Stimulated activated CD4-positive, alpha-beta T cell treated with anti-CD3 and anti-CD28 coated beads, TNF-alpha, amount 100 ng/mL, for 24 hours (primary cell): ENCODE measurements at places on chromosomes 6 and 20.

- no peak for DNase-seq
Observed at GRCh38 chr6:34178357-34179105, 32.6 kb upstream of the GRM4 start.

DNA sequence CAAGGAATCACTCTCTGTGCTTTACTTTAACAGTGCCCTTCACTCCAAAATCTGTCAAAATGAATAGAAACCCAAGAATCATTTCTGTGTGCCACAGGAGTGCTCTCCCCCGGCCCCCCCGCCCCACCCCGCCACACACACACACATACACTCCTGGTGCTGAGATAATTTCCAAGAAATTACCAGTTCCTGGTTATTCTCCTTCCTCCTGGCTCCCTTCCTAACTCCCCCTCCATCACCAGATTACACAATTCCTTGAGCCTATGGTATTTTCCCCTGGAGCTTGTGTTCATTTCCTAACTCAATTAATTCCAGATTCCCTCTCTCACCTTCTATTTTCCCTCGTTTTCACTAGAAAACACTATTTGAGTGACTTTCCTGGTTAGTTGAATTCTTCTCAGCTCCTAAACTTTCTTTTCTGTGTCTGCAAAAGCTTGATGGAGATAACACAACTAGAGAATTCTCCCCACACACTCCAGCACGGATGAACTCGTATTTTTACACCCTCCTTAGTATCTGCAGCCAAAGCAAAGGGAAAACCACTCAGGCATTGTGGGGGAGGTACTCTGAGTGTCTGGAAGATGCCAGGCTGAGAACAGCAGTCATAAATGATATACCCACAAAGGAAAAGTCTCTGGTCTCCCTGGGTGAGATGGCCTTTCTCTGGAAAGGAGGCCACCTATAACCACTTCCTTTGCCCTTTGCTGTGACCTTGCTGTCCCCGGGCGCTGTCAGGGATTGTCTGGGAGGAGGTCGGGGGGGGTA is 1.9 kb upstream of the SLC24A3 start:
- DNase-seq, result no peak

DNA sequence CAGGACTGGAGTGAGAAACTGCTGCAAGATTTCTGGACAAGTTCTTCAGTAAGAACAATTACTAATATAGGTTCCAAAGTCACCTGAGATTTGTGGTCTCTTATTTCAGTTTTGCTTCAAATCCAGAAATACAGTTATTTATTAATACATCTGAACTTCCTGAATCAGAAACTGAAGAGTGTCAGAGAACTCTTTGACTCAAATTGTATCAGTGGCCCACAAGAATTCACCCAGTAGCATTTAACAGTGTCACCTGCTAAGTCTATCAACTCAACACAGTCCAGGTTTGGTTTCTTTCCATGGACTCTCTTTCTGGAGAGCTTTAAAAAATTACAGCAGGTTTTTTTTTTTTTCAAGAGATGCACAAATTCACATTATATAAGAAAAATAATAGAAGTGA is 18.8 kb upstream of the NHSL1 start:
- DNase-seq, result no peak

- DNase-seq, result no peak
Observed at GRCh38 chr6:139483079-139483478, 108.6 kb upstream of the CITED2 start.

DNA sequence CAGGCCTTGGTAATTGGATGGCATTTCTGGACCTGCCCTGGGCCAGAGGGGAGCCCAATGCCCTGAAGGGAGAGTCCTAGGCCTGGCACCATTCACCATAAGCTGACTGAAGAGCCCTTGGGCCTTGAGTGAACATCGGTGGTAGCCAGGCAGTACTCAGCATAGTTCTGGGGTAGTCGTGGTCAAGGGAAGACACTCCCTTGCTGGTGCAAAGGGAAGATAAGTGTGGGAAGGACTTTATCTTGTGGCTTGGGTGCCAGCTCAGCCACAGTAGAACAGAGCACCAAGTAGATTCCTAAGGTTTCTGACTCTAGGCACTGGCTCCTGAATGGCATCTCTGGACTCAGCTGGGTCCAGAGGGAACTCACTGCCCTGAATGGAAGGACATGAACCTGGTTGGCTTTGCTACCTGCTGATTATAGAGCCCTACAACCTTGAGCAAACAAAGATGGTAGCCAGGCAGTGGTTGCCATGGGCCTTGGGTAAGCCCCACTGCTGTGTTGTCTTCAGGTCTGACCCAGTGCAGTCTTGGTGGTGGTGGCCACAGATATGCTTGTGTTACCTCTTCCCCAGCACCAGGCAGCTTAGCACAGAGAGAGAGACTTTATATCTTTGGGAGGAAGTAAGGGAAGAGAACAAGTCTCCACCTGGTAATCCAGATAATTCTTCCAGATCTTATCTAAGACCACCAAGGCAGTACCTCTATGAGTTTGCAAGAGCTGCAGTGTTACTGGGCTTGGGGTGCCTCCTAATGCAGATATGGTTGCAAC is 83.5 kb downstream of the PRDM13 start:
- no peak for DNase-seq

GRCh38 chr6:159819932-159820640 is 20.0 kb downstream of the PNLDC1 start:
- no peak for DNase-seq

DNA sequence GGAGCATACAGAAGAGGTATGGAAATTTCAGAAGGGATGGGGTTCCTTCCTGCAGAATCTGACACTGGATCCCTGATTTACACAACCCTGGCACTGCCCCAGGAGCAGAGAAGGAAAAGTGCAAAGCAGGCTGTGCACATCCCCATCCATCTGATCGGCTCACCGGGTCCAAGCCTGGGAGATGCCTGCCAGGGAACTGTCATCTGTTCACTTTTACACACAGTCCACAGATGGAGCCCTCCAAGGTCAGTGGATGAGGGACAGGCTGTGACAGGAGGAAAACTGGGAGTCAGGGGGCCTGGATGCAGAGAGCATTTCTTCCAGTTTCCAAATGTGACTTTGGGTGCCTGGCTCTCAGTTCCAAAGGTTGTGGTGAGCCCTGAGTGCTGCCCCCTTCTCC is 11.0 kb upstream of the SYNDIG1 start:
- DNase-seq, result no peak

- DNase-seq, result no peak
Observed at GRCh38 chr20:46699651-46700359, 9.6 kb upstream of the SLC2A10 start.

DNA sequence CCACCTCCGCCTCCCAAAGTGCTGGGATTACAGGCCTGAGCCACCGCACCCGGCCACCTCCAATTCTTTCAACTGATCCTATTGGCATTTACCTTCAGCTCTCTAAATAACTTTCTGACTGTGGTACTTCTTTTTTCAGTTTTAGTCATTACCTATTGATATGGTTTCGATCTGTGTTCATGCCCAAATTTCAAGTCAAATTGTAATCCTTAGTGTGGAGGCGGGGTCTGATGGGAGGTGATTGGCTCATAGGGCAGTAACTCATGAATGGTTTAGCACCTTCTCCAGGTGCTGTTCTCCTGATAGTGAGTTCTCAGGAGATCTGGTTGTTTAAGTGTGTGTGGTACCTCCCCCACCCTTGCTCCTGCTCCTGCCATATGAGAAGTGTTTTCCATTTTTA is 140.9 kb downstream of the LPA start:
- no peak for DNase-seq

DNA sequence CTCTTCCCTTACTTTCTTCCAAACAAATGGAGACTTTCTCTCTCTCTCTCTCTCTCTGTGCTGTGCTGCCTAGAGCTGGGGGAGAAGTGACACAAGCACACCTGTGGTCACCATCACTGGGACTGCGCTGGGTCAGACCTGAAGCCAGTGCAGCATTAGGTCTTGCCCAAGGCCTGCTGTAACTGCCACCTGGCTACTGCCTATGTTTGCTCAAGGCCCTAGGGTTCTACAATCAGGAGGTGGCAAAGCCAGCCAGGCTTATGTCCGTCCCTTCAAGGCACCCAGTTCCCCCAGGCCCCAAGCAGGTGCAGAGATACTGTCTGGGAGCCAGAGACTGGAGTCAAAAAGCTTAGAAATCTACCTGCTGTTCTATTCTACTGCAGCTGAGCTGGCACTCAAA is 49.4 kb upstream of the TOP1 start:
- DNase-seq, result no peak

GRCh38 chr20:53859684-53860083 is 210.7 kb downstream of the BCAS1 start:
- DNase-seq, result no peak

DNA sequence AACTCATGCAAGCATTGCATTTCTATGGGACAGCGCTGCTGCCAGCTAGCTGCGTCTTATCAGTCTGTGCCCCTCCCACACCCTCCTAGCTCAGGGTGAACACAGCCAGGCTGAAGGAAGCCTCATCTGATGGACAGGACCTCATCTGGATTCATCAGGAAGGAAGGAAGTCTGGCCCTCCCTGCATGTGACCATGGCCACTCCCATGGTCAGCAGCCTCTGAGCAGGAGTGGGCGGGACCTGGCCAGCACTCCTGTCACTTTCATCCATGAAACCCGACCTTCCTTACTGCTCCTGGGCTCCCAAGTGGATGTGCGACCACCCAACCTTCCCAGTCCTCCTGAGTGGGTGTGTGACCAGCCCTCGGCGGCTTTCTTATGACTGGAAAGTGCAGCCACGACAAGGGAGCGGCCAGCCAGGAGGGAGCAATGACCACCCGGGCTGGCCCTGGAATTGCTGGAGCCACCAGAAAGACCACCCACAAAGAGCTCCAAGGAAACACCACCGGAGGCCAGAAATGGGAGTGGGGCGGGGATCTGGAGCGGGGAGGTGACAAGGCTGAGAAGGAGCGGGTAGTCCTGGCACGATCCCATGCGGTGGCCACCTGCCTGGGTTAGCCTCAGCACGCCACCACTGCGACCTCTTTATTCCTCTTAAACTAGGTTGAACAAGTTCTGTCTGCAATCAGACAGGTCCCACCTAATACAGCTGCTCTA is 241.2 kb downstream of the TTLL2 start:
- no peak for DNase-seq

DNA sequence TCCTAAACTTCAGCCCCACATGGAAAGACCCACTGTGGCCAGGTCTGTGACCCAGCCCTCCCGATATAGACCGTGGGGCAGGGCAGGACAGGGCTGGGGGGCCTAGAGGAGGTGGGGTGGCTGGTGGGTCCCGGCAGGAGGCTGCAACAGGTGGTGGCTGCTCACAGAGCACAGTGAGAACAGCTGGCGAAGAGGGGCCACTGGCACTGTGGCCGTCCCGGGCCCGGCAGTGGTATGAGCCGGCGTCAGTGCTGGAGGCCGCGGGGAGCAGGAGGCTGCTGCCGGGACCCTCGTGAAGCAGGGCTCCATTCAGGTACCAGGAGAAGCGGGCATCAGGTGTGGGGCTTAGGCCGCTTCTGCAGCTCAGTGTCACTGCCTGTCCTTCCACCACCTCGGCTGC is 13.4 kb downstream of the SIGLEC1 start:
- DNase-seq, result no peak

DNA sequence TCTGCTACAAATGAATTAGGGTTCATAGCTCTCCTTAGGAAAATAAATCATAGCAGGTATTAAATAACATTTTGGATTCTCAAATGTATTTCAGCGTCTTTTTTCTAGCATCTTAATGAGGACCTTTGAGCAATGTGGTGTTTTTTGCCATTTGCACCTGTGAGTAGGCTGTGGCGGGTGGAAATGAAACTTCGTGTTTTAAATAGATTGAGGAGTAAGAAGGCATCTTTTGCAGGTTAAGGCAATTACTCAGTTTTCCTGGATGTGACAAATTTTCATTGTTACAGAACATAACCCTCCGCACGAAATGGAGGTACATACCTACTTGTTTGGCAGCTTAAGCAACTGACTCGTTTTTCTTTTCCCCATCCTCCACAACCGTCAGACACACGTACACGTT is 708.9 kb upstream of the NRSN1 start:
- no peak for DNase-seq

- no peak for DNase-seq
Observed at GRCh38 chr6:11198663-11199603, 33.5 kb downstream of the NEDD9 start.

DNA sequence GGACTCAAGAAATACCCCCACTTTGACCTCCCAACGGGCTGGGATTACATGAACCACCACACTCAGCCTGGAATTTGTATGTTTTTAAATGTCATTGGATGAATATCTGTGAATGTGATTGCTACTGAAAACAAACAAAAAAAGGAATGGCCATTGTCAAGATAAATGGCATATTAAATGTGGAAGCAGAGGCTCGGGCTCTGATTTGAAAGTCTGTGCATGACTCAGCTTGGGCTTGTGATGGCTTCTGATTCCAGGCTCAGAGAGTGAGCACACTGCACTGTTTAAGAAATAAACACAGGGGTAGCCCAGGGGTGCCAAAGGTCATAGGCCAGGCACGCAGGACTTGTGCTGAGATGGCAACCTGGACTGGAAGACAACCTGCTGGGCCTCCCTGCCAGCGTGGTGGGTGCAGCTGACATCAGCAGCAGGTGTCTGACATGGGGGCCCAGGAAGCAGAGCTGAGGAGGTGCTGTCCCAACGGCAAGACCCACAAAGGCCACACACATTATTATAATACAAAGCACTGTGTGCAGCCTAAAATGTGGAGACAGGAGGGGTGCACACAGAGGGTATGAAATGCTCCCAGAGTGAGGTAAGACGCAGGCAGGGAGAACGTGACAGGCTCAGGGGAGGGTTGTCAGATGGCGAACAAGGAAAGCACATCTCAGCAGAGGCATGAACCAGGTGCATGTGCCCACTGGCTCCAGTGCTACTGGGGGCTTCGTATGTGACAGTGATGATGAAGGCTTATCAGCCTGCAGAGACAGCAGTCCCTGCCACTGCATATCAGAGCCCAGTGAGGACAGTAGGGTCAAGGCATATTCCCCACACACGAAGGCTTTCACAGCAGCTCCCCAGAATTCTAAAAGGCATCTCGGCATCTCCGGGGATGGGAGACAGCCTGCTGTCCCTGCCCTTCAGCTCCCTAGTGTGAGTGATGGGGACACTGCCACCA is 169.4 kb downstream of the SYNDIG1 start:
- DNase-seq, result no peak

GRCh38 chr20:22579711-22580697 is 4.4 kb downstream of the FOXA2 start:
- no peak for DNase-seq

DNA sequence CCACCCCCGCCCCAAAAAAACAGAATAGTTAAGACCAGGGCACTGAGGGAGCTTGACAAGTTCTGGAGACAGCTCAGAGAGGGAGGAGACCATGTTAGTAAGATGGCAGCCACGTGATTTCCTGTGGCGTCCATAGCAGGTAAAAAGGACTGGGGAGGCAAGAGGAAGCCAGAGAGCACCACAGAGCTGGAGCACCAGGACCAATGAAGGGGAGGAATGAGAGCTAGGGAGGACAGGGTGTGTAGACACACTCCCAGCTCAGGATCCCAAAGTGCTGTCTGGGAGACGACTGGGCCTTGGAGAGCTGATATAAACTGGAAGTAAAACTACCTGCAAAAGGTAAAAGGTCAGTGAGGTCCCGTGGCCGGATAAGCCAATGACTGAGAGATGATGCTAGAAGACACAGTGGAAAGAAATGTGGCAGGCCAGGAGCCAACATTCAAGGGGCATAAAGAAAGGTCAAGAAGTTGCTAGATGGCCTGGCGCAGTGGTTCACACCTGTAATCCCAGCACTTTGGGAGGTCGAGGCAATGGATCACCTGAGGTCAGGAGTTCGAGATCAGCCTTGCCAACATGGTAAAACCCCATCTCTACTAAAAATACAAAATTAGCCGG is 39.0 kb downstream of the SLC23A2 start:
- DNase-seq, result no peak

- no peak for DNase-seq
Observed at GRCh38 chr20:35699957-35700624, 886 bp downstream of the ROMO1 start.
